ENCODE measurements at places on chromosomes 2 and 18. TPM values are rescaled to one million over a fixed set of nuclear protein-coding genes. Genes with fewer than 3 reads are reported as not detected.

UGT1A6 gene
- not detected for polyA plus RNA-seq

SCN9A gene
- polyA plus RNA-seq = 1.1 TPM

COBLL1 gene
- polyA plus RNA-seq = 10.9 TPM

WNT10A gene
- polyA plus RNA-seq = not detected

All from Purkinje cell (primary cell).